Stimulated activated CD4-positive, alpha-beta T cell treated with anti-CD3 and anti-CD28 coated beads, Interleukin-15, amount 100 ng/mL, for 1 hour (primary cell): ENCODE measurements at places on chromosomes 13 and 19.

- DNase-seq, result no peak
These were observed 1.7 kb upstream of the PDE4A start for GRCh38 chr19:10418485-10419199.

GRCh38 chr13:40362502-40362901, 303.9 kb downstream of the FOXO1 start:
- DNase-seq, result no peak

DNA sequence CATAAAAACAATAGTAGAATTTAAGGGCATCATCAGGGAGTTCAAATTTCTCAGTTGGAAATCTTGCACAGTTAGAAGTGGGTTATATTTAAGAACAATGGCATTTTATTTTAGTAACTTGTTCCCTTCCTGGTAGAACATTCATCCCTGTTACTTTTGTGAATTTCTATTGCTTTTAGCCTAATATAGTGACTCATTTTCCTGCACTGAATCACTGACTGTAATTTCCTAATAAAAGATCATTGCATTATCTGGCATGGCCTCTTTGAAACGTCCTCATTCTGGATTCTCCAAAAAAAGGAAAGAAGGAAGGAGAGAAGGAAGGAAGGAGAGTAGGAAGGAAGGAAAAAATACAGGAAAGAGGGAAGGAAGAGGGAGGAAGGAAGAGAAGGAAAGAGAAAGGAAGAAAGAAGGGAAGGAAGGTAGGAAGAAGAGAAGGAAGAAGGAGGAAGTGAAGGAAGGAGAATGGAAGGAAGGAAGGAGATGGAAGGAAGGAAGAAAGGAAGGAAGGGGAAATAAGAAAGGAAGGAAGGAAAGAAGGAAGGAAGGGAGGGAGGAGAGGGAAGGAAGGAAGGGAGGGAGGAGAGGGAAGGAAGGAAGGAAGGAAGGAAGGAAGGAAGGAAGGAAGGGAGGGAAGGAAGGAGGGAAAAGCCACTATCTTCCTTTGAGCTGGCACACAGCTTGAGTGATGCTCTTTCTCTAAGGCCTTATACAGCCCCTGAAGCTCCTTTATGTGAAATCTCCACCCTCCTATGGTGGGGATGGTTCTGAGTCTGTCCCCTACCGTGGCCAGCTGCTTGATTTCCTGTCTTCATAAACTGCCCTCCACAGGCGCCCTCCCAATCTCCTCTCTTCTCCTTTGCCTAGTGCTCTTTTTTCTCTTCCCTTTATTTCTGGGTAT, 29.8 kb upstream of the TM9SF2 start:
- no peak for DNase-seq

DNA sequence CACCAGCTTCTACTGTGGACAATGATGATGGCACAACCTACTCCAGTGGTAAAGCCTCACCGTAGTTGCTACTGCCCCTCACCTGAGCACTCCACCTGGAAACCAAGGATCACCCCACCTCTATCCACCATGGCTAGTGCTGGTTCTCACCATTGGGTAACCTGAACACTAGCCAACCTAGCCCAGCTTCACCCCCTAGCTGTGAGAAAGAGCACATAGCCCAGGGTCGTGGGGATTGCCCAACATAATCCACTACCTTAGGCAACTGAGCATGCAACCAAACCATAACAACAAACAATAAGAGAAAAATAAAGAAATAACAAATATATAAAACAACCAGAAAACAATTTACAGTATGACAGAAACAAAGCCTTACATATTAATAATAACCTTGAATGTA, 560.1 kb downstream of the DIAPH3 start:
- no peak for DNase-seq

DNA sequence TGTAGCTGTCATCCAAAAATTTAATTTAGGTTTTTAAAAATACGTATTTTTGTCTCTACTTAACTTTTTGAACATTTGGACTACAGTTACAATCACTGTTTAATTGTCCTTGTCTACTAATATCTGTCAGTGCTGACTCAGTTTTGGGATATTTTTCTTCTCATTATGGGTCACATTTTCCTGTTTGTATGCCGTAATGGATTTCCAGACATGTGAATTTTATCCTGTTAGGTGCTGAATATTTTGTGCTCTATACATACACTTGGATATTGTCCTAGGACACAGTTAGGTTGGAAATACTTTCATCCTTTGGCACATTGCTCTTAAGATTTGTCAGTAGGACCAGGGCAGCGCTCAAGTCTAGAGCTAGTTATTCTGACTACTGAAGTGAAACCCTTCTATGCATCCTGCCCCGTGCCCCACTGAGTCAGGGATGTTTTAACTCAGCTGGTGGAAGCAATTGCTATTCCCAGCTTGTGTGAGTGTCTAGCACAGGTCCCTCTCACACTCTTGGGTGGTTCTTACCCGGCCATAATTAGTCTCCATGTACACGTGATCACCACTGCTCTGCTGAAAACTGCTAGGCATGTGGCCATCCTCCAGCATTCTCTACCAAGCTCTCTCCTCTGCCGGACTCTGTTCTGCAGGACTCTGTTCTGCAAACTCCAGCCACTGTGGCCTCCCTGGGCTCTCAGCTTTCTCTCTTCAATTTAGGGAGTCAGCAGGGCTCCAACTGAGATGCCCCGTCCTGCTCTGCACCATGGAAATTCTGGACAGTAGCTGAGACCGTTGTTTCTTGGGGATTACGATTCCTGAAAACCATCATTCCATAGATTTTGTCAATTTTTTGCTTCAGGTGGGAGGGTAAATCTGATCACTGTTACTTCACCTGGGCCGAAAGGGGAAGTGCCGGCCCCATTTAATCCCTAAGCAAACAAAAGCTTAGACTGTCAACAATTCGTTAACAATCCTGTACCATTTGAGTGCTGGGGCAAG, 11.1 kb downstream of the PROZ start:
- DNase-seq, result no peak

DNA sequence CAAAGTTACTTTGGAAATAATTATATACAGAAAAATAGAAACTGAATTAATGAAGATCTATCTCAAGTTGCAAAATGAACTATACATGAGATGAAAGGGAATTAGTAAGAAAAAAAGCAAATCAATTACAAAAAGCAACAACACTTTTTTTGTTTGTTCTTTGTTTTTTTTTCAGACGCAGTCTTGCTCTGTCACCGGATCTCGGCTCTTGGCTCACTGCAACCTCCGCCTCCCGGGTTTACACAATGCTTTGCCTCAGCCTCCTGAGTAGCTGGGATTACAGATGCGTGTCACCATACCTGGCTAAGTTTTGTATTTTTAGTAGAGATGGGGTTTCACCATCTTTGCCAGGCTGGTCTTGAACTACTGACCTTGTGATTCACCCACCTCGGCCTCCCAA, 2.2 kb downstream of the ZNF415 start:
- DNase-seq, result no peak

- DNase-seq, result no peak
These were observed 30.7 kb downstream of the LMO7 start for GRCh38 chr13:75666646-75667351.

- DNase-seq, result no peak
These were observed 15.1 kb upstream of the PLPP2 start for GRCh38 chr19:306151-306900.

GRCh38 chr13:22592515-22592914, 588.3 kb upstream of the SGCG start:
- DNase-seq, result no peak

DNA sequence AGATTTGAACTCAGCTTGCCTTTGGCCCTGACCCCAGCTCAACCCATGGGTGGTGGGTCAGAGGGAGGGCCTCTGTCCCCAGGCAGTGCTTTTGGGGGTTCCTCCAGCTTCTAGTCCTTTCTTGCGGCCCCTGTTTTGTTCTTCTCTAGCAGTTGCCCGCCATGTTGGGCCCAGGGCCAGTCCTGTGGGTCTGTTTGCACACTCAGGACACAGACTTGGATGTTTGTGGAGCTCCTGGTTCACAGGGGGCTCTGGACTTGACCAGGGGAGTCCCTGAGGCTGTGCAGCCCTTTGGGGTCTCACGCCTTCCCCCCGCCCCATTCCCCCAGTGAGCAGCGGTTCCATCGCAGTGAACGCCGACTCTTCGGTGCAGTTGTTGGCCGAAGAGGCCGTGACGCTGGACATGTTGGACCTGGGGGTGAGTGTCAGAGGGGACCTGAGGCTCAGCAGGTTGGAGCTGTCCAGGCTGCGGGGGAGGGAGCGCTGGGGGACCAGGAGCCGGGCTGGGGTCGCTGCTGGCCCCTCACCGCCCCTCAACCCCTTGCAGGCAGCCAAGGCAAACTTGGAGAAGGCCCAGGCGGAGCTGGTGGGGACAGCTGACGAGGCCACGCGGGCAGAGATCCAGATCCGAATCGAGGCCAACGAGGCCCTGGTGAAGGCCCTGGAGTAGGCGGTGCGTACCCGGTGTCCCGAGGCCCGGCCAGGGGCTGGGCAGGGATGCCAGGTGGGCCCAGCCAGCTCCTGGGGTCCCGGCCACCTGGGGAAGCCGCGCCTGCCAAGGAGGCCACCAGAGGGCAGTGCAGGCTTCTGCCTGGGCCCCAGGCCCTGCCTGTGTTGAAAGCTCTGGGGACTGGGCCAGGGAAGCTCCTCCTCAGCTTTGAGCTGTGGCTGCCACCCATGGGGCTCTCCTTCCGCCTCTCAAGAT, 2.5 kb downstream of the ATP5F1D start:
- peak; percentile 78 for DNase-seq
